ENCODE measurements at places on chromosomes 7 and 10.

DNA sequence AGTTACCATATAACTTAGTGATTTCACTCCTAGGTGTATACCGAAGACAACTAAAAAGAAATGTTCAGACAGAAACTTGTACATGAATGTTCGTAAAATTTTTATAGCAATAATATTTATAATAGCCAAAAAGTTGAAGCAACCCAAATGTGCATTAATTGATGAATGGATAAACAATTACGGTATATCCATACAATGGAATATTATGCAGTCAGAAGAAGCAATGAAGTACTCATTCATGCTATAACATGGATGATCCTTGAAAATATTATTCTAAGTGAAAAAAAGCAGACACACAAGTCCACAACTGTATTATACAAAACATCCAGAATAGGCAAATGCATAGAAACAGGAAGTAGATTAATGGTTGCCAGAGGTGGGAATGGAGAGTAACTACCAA is 183.9 kb downstream of the RNLS start:
- no peak for DNase-seq

DNA sequence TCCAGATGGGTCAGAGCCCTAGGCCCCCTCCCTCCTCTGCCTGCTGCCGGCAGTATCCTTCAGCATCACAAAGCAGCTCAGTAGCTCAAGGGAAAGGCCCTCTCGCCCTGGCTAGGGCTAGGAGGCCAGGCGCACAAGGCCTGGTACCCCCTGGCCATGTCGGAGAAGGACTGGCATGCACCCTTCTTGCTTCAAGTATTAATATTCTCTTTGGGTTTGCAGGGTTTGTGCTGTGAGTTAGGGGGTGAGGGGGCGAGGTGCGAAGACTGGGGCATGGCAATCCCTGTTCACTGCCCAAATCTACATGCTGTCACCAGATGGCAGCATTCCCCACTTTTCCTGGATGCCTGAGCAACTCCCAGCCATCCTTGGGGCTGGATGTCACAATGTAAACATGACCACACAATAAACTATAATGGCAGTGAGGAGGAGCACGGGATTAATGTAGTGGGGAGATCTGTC is 105.2 kb downstream of the NEURL1 start:
- DNase-seq, result peak; percentile 88

- no peak for DNase-seq
Observed at GRCh38 chr10:67839951-67840350, 2.0 kb upstream of the DNAJC12 start.

GRCh38 chr10:108434559-108435252 is 1270.2 kb upstream of the SORCS1 start:
- no peak for DNase-seq

DNA sequence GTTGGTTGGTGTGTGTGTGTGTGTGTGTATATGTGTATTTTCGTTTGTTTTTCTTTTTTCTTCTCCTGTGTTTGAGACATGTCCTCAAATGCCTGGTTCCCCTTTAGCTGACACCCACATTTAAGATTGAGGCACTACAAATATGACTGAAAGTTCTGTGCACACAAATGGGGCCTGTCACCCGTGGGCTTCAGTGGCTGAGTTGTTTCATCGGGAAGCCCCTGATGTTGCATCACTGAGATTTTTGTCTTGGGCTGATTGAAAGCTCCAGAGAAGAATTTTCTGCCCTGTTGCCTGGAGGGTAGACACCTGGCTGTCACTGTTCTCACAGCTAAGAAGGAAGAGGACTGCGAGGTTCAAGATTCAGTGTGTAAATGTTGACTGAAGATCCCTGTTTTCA is 283.8 kb upstream of the C7orf33 start:
- DNase-seq, result no peak

DNA sequence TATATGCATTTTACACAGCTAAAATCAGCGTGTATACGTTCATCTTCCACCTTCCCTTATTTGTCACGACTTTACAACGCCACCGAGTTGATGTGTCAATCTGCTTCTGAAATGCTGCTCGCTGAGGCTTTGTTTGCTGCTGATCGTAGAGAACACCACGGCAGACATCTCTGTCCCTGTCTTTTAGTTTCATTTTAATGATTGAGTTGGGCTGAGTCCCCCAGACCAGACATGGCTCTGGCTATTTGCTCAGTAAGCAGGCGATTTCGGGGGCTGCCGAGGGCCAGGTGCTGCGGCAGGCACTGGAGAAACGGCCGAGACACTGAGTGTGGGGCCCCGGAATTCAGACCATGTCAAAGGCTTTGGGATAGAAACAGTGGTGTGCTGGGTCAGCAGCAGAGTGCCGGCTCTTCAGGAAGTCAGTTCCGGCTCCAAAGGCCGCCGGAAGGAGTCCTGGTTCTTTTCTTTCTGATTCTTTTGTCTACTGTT is 5.0 kb downstream of the LRRC27 start:
- DNase-seq, result no peak

DNA sequence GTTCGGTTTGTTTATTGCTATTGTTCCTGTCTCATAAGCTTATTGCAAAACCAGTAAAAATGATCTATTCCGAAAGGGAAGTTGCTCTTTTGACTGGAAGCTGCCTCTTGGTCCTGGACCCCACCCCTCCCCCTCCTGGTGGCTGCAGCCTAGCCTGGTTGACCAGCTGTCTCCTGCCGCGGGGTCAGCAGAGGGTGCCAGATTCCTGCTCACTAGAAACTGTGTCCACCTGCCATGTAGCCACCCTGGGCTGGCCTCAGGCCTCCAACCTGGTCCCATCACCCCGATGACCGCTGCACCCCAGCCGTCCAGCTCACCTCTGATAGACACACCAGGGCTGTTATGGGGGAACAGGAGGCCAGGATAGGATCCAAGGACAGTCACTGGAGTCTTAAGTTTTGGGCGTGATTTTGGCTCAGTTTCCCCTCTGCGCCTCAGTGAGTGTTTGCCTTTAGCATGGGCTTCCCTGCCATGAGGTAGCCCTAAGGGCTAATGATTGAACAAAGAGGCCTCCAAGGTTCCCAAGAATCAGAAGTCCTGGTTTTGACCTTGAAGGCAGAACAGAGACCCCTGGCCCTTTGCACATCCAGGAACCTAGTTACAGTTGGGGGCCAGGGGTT is 32.9 kb upstream of the SLF2 start:
- DNase-seq, result no peak

DNA sequence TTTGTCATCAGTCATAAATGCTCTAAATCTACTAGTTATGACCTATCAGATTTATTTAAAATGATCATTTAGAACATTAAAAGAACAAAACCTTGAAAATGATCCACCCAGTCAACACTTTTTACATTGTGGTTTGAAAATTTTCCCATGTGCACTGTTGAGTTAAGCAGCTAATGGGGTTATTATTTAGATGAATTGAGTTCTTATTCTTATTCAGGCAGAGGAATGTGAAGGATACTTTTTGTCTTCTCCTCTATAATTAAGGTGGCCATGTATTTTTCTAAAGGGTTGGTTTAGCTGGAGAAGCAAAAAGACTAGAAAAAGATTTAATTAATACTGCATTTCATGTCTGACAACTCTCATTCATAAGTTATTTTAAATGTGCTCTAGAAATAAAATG is 74.9 kb upstream of the FEZF1 start:
- DNase-seq, result no peak

DNA sequence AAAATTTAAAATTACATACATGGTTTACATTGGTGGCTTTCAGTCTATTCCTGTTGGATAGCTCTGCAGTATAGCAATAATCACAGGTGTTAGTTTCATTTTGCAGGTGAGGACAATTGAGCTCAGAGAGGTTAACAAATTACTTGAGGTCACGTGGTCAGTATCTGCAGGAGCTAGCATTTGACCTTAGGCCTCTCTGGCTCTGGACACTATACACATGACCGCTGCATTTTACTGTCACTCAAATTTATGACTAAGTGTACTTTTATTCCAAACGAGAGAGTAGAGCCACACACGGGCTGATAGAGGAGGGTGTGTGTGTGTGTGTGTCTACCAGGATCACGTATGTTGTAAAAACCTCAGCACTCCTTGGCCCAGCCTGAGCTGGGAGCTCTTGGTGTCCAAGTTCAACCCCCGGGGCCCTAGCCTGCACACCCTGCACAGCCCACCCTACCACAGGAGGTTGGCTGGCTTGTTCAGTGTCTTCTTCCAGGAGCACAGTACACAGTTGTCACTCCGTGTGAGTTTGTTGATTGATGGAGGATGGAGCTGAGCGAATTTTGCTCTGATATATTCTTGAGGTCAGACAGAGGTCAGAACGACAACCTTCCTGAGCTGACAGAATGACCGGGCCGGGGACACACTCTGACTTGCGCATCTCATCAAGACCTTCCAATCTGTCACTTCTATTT is 272.7 kb downstream of the GFRA1 start:
- DNase-seq, result no peak

DNA sequence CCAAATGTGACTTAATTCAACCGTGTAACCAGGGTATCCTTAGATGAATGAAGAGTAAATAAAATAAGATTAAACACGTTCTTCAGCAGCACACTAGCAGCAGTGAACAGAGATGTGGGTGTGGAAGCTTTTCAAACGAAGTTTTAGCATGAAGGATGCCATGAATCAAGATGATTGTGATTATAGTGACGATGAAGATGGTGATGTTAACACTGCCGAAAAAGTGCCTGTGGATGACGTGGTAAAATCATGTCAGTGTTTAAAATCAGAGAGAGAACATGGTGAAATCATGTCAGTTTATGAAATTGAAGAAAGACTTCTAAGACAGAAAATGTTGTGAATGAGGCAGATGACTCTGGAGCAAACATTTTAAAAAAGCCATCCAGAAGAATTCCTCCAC is 19.2 kb downstream of the LCOR start:
- DNase-seq, result no peak

GRCh38 chr7:55254242-55254595 is 110.9 kb upstream of the LANCL2 start:
- DNase-seq, result no peak

DNA sequence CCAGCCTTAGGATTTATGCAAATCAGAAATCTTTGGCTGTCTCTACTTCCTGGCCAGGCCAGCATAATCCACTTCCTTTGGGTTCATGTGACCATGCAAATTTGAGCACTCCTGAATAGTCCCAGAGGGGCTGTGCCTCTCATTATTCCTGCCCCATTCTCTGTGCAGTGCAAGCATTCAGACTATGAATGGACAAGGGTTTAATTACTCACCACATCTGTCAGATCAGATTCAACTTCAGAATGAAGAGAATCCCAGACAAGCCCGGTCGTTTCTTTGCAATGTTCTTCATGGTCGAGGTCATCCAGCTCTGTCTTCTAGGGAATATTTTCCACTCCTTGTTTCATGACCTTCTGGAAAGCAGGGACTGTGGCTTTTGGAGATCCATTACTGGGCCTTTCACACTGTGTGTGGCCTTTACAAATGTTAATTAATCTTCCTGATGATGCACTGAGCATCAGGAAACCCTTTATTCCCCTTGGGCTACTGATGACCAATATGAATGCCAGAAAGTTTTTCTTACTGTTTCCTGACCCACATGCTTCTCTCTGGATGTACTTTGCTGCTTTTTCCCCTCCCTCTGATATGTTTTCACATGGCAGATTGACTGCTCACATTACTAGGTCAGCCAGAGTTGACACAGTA is 217.6 kb upstream of the TCF7L2 start:
- no peak for DNase-seq

Measured in SK-N-SH (cell line).